ENCODE measurements at places on chromosomes 5 and 9.

DNA sequence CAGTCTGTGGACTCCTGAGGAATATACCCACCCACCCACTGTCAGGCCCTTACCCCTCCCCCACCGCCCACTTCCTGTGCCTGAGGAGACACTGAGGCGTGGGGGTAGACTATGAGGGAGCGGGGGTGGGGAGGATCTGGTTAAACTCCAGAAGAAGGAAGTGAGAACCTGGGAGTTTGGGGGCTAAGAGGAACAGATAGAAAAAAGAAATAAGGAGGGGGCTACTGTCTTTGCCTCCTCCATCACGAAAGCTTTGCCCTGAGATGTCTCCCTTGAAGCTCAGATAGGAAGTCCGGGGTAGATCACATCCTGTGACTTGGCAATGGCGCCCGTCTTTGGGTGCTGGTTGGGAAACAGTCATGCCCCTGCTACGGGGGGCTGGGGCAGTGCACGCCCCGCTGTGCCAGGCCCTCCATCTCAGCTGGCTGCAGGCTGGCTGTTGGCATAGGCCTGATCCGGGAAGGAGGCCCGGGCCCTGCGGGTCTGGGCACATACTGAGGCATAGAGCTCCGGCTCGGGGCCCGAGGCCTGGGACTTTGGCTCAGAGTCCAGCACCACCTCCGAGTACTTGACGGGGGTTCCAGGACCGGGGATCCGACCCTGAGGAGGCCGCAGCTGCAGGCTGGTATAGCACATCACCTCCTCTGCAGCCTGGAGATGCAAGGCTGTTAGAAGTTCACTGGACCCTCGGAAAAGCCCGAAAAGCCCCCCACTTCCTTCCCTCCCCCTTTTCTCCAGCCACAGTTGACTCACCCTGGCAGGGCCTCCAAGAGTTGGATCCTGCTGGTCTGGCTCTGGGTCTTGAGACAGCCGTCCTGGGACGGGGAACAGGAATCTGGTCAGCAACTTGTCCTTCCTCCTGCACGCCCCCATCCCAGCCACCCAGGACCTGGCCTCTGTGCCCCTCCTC lies 1.0 kb downstream of the SIT1 start:
- no peak for DNase-seq

DNA sequence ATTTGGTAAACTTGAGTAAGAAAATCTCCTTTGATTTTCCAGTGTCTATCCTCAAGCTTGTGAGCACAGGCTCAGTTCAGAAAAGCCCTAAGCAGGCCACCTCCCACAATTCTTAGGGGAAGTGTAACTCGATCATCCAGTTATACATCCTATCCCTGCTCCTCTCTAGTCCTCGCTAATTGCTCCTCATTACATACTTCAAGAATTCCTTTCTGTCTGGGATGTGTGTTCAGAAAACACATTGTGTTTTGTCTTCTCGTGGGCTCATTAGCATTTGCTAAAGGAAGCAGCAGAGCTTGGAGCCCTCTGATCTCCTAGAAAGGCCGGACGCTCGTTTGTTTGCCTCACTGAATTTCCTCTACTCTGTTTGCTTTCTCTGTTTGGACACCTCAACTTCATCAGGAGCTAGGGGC lies 268.2 kb upstream of the RFX3 start:
- DNase-seq, result peak; percentile 12

DNA sequence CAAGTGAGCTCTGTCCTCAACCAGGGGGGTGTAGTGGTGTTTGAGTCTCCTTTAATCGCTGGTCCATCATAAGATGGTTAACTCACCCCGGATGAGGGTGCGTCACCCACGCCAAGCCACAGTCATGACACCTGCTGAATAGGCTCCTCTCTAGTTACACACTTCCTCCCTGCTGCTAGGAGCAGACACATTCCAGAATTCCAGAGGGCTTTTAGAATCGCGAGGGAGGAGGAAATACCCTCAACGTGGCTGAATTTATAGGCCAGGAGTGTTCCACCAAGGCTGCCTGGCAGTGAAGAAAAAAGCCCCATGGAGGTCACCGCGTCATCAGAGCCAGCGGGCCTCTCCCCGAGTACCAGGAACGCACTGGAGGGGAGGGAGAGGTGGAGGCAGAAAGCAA lies 5.1 kb downstream of the GLRX start:
- no peak for DNase-seq

DNA sequence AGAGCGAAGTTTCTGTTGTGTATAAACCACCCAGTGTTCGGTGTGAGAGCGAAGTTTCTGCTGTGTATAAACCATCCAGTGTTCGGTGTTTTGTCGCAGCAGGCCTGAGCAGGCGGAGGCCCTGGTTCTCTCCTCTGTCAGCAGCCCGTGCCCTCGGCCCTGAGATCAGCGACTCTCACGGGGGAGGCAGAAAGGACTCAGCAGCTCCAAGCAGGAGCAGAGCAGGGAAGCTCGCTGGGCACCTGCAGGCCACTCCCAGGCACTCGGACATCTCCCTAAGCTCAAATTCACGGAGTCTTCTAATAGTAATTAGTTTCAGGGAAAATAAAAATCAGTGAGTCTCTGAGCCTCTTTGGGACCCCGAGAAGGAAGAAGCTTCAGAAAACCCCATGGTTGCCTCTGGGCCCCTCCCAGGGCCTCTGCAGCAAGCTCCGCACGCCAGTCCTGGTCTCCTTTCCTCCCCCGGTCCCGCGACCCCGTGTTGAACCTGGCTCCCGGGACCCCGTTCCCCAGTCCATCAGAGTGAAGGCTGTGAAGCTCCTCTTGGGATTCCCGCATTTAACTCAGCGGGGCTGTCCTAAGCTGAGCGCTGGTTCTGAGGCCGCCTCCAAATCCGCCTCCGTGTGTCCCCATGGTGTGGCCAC lies 81.9 kb upstream of the ADAMTS2 start:
- no peak for DNase-seq

DNA sequence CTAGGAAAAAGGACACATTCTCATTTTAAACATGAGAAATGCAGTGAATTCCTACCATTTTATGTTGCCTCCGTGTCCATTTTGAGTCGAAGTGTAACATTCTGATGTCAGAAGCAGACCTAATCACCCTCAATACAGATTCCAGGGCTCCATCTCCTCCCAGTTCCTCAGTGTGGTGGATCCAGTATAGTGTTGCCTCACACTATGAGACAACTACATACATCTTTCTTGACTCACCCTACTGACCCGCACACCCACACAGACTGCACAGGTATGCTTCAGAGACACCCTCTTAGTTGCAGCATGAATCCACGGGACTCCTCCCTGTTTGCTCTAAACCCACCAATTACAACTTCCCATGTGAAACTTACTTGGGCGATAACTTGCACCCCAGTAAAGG lies 564.9 kb downstream of the SEMA5A start:
- DNase-seq, result no peak

GRCh38 chr5:38167562-38167996 lies 90.8 kb upstream of the EGFLAM start:
- DNase-seq, result no peak

GRCh38 chr5:142167458-142167857 lies 58.9 kb downstream of the NDFIP1 start:
- no peak for DNase-seq

DNA sequence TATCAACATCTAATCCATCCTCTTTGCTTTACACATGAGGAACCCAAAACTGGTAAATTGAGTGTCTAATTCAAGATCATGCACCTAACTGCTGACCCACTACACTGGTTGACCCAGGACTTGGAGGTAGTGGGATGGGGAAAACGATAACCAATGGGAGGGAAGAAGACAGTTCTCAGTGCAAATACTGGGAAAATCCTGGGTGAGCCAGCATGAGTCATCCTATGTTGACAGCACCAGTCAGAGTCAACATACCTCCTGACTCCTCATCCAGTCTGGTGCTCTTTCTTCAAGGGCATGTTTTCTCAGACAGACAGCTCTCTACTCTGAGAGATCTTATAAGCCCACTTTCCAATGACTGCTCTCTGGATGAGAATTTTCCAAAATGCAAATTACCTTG lies 232.8 kb upstream of the PTGER4 start:
- peak; percentile 23 for DNase-seq

DNA sequence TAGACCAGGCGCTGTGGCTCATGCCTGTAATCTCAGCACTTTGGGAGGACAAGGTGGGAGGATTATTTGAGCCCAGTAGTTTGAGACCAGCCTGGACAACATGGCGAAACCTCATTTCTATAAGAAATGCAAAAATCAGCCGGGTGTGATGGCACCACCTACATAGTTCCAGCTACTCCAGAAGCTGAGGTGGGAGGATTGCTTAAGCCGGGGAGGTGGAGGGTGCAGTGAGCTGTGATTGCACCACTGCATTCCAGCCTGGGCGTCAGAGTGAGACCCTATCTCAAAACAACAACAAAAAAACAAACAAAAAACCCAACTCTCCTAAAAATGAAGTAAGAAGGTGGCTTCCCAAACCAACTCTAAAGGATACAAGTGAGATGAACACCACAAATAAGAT lies 23.0 kb downstream of the IARS1 start:
- no peak for DNase-seq

DNA sequence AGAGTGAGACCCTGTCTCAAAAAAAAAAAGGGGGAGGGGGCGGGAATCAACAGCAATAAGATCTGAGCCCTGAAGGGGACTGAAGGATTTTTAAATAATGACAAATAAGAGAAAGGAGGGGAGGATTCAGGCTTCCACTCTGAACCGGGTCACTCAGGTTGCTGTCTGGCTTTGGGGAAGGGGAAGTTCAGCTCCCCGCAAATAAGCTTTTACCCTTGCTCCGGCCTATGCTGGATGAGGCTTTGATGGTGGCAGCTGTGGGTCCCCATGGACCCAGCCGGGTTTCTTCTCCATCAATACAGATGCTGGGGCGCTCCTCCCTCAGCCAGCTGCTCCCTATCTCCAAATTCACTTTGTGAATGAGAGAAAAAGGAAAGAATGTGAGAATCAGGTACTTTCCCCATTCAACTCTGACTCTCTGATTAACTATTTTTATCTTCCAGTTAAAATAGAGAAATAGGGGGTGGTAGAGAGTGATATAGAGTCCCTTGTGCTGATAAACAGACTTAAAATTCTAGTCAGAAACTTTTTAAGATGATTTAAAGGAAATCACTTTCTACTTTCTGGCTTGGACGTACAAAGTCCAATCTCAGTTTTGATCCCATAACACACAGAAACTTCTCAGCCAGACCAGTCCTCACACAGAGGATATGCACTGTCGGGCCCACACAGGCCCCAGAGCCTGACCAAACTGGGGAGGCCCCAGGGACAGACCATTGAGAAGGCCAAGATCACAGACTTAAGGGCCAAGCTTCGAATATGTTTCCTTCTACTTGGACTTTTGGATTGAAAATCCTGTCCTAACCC lies 39.6 kb downstream of the C5orf15 start:
- no peak for DNase-seq

DNA sequence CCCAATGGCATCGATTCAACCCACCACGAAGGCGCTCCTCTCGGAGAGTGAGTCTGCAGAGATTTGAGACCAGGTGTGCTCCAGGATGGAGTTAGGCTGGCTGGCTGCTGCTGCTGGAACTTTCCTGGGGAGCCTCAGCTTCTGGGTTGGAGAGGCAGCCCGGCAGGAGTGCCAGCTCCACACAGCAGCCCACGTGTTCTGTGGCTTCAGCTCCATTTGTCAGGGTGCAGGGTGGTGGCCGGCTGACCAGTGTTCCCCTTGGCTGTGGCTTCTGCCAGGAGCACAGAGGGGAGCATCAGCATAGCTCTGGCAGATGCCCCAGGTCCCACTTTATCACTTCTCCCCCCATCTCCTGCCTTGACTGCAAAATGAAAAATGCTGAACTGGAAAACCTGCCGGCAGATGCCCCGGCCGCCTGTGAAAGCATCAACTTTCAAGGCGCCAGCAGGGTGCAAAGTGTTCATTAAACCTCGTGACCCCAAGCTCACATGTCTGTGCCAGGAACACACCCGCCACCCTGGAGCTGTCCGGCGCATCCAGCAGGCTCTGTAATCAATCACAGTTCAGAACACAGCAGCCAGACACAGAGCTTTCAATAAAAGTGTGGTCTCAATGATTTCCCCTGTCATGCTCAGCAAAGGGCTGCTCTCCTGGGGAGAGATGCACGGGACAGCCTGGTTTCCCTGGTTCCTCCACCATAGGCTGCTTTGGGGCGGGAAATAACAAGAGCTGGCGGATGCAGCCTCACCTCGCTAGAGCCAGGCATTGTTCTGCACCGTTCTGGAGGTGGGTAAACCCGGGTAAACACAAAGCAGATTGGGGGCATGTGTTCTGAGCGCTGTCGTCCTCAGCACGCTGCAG lies 53.2 kb downstream of the TRIP13 start:
- peak; percentile 41 for DNase-seq

GRCh38 chr9:18067548-18068120 lies 406.3 kb upstream of the ADAMTSL1 start:
- DNase-seq, result no peak

- DNase-seq, result peak; percentile 46
Observed at GRCh38 chr5:55601204-55601618, 66.4 kb upstream of the PLPP1 start.

DNA sequence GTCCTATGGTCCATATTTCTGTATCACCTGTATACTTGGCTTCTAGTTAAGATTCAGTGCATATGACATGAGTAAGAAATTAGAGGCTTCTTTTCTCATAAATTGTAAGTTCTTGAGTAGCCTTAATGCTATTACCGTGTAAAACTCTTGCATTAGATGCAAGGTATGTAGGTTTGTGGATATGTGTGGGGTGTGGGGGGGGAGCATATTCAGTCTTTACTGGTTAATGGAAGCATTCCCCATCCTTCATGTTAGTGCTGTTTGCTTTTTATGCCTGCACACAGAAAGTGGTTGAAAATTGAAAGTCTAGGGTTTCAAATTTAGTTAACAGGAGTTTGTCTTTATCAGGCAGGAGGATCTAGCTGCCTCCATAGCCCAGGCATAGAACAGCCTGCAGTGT lies 16.1 kb downstream of the RAI14 start:
- no peak for DNase-seq

- DNase-seq, result no peak
Observed at GRCh38 chr5:79576606-79577289, 35.5 kb upstream of the TENT2 start.

GRCh38 chr9:71704796-71705195 lies 63.5 kb downstream of the CEMIP2 start:
- DNase-seq, result no peak
